Activated CD8-positive, alpha-beta memory T cell treated with anti-CD3 and anti-CD28 coated beads for 1 hour (primary cell): ENCODE measurements at places on chromosomes 5 and 9.

DNA sequence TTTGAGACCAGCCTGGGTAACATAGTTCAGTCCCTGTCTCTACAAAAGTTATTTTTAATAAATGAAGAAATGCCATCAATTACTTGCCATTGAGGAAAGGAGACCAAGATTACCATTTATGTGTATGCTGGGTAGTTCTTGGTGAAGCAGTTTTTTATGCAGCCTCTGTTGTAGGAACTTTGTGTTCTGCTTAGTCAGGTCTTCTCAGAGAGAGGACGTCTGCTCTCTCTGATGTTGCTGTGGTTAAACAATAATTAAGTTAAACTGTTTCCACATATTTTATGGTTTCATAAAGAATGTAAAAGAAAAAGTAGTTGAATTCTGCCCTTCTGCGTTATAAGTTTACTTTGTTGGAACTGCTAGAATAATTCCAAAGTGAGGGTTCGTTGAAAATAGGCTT, 210.5 kb downstream of the KDM4C start:
- no peak for DNase-seq

GRCh38 chr5:154095904-154096303, 57.1 kb downstream of the MFAP3 start:
- DNase-seq = no peak

GRCh38 chr9:112299514-112299913, 33.9 kb downstream of the PTBP3 start:
- no peak for DNase-seq

- no peak for DNase-seq
These were observed 390.0 kb downstream of the PLK2 start for GRCh38 chr5:58069846-58070245.

- DNase-seq = no peak
These were observed 156.5 kb downstream of the PJA2 start for GRCh38 chr5:109253262-109253661.

- DNase-seq = no peak
These were observed 52.9 kb downstream of the BARX1 start for GRCh38 chr9:93902051-93902779.

DNA sequence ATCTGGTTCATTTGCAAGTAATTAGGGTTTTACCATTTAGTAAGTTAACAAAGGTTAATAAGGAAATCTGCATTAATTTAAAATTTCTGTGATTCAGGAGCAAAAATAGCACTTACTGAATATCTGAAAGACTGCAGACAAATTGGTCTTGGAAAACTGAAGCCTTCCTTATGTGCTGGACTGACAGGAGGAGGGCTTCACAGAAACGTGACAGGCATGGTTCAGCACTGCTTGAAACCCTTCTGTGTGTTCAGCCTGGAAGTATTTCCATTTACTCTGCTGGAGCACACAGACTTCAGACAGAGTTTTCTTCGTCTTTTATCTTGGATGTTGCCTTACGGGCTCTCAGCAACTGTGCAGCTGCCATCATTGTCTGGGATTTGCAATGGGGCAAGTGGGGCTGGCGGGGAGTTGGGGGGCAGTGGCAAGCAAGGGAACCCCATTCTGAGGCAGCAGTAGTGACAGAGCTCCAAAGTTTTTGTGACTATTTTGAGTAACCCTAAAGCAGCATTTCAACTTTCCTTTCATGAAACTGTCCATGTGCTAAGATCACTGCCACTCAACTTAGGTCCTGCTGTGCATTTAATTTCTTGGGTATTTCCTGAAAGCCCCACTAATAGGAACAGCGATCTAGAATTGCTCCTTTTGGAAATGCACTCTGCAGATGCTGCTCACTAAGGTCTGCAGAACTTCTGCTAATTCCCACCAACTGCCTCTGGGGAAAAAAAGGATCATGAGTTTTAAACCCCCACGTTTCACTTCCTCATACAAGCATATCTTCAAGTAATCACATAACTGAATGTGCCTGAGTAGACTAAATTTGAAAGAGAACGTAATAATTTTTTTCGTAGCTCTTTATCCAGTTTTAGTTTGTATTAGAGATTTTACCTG, 56.6 kb downstream of the KCNN2 start:
- no peak for DNase-seq

GRCh38 chr5:108687595-108688200, 60.0 kb upstream of the FER start:
- DNase-seq = no peak

- DNase-seq = no peak
These were observed 83.5 kb upstream of the CCL21 start for GRCh38 chr9:34793428-34793827.

DNA sequence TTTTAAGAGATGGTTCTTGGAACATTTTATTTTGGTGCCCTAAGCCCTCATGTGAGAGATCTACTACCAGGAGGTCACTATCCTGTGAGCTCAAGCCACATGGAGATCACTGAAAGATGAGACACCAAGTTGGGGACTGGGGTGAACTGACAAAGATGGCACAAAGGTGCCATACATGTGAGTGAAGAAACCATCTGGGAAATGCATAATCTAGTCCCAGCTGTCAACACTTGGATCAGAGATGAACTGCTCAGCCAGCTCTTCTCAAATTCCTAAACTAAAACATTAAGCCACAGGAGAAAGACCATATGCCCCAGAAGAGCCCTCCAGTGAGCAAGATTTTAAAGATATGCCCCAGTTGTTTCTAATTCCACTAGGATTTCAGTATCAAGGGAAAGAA, 22.2 kb upstream of the MYOT start:
- no peak for DNase-seq

DNA sequence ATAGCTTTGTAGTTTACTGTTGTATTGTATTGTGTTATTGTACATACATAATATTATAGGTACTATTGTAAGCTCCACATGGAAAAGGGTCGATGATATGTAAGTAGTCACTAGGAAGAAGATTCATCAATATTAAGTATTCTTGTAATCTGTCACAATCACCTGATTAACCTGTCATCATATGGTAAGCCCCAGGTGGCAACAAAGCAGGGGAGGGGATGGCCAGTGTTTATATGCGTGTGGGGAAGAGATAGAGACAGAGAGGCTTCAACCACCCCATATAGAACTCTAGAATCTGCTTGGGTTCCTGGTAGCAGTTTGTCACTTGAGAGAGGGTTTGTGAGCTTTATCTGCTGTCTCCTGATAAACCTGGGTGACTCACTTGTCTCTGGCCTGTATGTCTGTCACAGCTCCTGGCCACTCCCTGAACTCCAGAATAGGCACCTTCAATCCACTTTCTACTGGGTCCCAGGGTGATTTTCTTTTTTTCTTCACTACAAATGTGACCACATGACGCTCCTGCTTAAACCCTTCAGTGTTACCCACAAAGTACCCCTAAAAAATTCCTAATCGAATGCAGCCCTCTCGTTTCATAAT, 48.9 kb upstream of the CPEB4 start:
- no peak for DNase-seq

- no peak for DNase-seq
These were observed 53.2 kb upstream of the SLC25A51 start for GRCh38 chr9:37956904-37957663.

DNA sequence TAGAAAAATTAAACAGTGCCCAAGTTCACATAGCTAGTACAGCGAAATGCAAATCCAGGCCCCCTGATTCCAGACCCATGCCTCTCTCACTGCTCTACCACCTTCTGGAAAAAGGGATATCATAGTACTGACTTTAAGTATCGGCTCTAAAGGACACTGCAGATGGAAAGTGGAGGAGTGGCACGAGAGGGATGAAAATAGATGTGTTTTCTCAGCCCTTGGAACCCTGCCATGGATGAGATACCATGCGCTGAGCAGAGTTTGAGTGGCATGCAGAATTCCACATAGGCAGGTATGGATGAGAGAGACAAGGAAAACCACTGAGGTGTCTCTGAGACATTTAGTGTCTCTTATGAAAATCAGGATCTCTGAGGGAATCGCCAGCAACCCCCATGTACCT, 18.8 kb downstream of the CKMT2 start:
- DNase-seq = no peak

DNA sequence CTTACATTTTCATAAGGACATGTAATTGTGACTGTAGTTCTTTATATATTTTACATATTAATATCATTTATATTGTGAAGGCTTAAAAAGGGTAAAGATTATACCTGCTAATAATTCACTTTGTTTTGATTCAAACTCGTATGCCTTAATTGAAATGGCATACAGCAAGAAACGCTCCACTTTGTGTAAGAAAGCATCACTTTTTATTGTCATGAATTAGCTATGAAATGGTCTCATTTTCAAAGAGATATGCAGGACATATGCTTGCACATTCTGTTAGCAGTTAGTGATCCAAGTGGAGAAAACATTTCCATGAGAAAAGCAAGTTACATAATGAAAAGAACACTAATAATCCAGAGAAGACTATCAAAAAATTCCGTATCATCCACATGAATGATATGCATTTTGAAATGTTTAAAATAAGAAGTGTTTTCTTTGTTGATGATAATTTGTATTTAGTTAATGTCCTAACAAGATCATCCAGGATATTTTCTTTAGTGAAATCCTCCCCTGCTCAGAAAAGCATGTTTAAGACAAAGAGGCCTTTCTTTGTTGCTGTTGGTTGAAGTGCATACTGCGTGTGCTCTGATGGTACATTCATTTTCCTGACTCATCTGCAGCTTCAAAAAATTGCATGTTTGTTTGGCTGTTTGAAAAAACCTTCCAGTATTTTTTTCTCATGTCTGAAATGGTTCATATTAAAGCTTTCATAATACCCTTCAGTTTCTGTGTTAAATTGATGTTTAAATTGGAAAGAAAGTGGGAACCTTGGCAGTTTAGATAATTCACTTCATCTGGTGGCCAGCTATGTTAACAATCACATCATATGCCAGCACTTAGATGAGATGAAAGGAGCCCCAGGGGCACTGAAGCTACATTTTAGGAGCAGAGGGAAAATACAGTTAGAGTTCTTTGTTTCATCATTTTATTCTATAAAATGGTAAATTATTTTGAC, 242.2 kb downstream of the CSNK1G3 start:
- DNase-seq = no peak

- DNase-seq = no peak
These were observed 147.3 kb downstream of the ARSB start for GRCh38 chr5:78837836-78838235.

- no peak for DNase-seq
These were observed 4.7 kb downstream of the PGGT1B start for GRCh38 chr5:115257981-115258380.

DNA sequence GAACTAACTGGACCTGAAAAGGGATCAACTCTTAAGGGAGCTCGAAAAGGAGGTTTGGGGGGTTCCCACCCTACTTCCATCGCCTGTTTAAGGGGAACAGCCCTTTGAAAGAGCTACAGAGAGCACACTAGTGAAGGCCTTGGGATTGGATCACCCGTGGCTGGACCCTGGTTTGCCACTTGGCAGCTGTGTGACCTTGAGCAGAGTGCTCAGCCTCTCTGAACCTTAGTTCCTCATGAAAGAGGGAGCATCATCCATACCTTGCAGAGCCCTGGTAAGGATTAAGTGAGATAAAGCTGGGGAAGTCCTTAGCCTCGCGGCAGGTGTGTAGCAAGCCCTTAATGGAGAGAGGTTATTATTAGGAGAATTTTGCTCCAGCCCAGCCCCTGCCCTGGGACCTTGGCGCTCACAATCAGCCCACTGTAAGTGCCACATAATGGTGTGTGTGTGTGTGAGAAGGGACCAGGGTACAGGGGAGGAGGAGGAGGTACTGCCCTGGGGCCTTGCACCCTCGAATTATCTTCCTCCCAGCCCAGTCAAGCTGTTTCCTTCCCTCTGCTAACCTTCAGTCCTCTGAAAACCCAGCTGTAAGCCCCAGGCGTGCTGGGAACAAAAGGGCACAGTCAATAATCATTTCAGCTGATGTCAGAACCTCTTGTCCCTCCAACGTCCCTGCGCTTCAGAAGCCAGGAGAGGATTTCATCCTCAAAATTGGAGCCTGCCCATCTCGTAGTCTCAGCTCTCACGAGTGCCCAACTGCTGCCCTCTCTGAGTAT, 42.9 kb downstream of the FOXI1 start:
- DNase-seq = no peak

DNA sequence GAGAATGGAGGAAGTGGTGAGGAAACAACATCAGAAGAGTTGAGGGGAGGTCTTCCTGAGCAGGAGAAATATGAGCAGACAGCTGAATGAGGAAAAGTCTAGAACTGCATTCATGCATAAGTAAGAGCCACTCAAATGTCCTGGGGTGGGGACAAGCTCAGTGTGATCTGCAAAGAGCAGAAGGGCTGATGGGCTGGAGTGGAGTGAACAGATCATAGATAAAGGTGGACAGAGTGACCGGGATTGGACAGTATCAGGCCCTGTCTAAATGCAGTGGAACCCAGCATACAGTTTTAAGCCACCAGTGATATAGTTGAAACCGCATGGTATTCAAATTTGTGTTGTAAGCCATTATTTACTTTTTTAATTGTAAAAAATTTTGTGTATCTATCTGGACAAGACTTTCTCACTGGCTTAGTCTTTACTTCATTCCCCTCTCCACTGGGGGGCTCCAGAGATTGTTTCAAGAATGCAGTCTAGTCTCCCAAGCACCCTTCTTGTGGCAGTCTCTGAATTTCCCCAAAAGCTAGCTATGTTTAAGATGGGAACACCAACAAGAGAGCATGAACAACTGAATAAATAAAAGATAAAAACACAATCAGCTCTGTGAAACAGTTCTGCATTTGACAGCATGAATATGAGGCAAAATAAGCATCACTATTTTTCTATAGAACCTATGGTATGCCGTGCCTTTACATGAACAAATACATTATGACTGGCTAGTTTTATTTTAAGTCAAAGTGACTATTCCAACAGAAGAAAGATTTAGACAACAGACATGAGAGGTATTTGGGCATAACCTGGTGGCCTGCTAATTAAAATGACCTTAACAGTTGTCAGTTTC, 10.7 kb upstream of the STK32A start:
- DNase-seq = no peak

DNA sequence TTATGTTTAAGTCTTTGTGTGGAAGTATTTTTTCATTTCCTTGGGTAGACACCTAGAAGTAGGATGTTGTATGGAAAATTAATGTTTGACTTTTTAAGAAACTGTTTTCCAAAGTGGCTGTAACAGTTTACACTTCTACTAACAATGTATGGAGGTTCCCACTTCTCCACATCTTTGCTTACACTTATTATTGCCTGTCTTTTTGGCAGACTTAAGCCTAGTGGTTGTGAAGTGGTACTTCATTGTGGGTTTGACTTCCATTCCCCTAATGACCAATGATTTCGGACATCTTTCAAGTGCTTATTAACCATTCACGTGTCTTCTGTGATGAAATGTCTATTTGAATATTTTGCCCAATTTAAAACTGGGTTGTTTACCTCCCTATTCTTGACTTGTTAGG, 91.5 kb upstream of the CDKN2B start:
- DNase-seq = no peak

DNA sequence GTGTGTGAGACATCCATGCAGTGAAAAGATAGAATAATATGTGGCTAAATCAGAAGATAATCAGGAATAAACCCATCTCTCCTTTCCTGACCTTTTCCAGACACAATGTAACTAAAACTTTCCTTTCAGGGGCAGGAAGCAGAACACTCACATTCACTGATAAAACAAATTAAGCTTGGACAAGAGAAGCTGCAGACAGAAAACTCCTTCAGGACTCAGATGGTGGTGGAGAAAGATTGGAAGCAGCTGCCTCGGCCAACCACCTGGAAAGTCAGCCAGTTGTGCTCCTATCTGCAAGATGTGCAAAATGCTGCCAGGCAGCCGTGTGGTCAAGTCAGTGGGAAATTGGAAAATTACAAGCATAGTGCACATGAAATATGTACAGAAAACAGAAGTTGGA, 26.9 kb downstream of the RASEF start:
- DNase-seq = no peak
